ENCODE measurements at places on chromosomes 7 and 10. TPM values are rescaled to one million over a fixed set of nuclear protein-coding genes. Genes with fewer than 3 reads are reported as not detected.

- peaks cover 11% of the 10 kb centered on the region for H3K36me3 ChIP-seq
- no peak overlapping the region for H3K27ac ChIP-seq
- H3K27me3 ChIP-seq: peaks cover 78% of the 10 kb centered on the region
- peaks cover 21% of the 10 kb centered on the region for H3K4me1 ChIP-seq
Observed at GRCh38 chr7:20794676-20795075, 8.0 kb upstream of the SP8 start.

GRCh38 chr10:70585578-70586169 lies 16.9 kb downstream of the PRF1 start:
- H3K4me3 ChIP-seq: no peak overlapping the region
- no peaks in the 10 kb centered on the region for H3K36me3 ChIP-seq
- no peak for DNase-seq

DNA sequence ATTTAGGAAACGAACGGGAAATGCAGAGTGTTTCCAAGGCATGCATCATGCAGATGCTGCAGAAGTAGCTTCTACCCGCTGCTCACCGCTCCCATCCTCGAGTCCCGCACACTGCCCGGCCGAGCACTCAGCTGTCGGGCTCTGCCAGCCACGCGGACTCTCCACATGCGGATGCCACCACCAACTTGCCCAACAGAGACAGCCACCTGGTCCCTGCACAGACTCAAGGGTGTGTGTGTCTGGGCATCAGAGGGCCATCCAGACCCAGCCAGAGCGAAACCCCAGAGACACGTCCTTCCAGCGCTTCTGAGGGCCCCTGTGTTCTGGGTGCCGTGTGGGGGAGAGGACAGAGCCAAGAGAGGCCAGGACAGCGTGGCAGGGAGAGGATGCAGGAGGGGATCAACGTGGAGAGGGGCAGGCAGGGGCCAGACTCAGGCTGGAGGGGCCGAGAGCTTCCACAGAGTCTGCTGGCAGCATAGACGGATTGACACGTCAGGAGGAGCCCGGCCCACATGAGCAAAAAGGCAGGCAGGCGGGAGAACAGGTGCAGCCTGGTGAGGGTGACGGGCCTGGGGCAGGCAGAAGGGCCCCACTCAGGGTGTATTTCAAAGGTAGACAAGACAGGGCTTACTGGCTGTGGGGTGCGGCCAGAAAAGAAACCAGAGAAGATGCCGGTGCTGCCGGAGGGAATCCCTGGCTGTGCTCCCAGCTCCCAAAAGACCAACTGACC lies 18.3 kb downstream of the GPER1 start:
- H3K27ac ChIP-seq: no peak overlapping the region
- no peaks in the 10 kb centered on the region for H3K36me3 ChIP-seq
- no peak overlapping the region for H3K4me3 ChIP-seq
- no peaks in the 10 kb centered on the region for H3K27me3 ChIP-seq
- H3K4me1 ChIP-seq: peaks cover 16% of the 10 kb centered on the region

GRCh38 chr7:77543910-77544309 lies 6.8 kb downstream of the PTPN12 start:
- peaks cover 30% of the 10 kb centered on the region for H3K4me1 ChIP-seq
- H3K4me3 ChIP-seq: no peak overlapping the region
- no peaks in the 10 kb centered on the region for H3K27me3 ChIP-seq
- DNase-seq: no peak
- no peaks in the 10 kb centered on the region for H3K36me3 ChIP-seq

DNA sequence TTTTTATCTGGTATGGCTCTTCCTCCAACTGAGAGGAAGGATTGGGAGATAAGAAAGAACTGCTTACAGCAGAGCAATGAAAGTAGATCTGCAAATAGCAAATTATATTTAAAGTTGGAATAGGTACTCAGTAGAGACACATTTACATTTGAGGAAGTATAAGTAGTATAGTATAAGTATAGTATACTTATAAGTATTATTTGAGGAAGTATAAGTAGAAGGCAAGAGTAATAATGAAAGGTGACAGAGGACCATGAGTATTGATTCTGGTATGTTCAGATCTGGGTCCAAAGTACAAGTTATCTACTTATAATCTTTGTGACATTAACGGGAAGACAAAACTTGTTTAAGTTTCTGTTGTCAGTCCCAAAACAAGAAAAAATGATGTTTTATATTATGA lies 527.6 kb upstream of the SORCS1 start:
- no peak for DNase-seq
- H3K27ac ChIP-seq: no peak overlapping the region
- no peaks in the 10 kb centered on the region for H3K27me3 ChIP-seq
- no peak overlapping the region for H3K4me3 ChIP-seq
- no peaks in the 10 kb centered on the region for H3K4me1 ChIP-seq
- H3K36me3 ChIP-seq: no peaks in the 10 kb centered on the region

GRCh38 chr7:107782374-107782773 lies 20.6 kb downstream of the SLC26A3 start:
- H3K4me1 ChIP-seq: peaks cover 15% of the 10 kb centered on the region
- no peaks in the 10 kb centered on the region for H3K36me3 ChIP-seq
- no peak overlapping the region for H3K27ac ChIP-seq
- no peak for DNase-seq
- H3K4me3 ChIP-seq: no peak overlapping the region
- H3K27me3 ChIP-seq: peaks cover 4% of the 10 kb centered on the region

- DNase-seq: no peak
- no peaks in the 10 kb centered on the region for H3K27me3 ChIP-seq
- no peaks in the 10 kb centered on the region for H3K4me1 ChIP-seq
- H3K27ac ChIP-seq: no peak overlapping the region
- H3K36me3 ChIP-seq: no peaks in the 10 kb centered on the region
Observed at GRCh38 chr7:83849131-83849530, 200.2 kb upstream of the SEMA3E start.

- DNase-seq: no peak
- no peaks in the 10 kb centered on the region for H3K36me3 ChIP-seq
- H3K27ac ChIP-seq: no peak overlapping the region
- peaks cover 23% of the 10 kb centered on the region for H3K4me1 ChIP-seq
Observed at GRCh38 chr10:60490013-60490412, 100.3 kb upstream of the ANK3 start.

- H3K27ac ChIP-seq: peak overlapping the region; percentile 69
- no peak for DNase-seq
Observed at GRCh38 chr10:14534152-14534551, 203.4 kb upstream of the FRMD4A start.

GRCh38 chr10:132865171-132865631 lies 77.2 kb downstream of the CFAP46 start:
- DNase-seq: no peak
- H3K4me3 ChIP-seq: no peak overlapping the region
- H3K4me1 ChIP-seq: peaks cover 6% of the 10 kb centered on the region
- no peak overlapping the region for H3K27ac ChIP-seq

DNA sequence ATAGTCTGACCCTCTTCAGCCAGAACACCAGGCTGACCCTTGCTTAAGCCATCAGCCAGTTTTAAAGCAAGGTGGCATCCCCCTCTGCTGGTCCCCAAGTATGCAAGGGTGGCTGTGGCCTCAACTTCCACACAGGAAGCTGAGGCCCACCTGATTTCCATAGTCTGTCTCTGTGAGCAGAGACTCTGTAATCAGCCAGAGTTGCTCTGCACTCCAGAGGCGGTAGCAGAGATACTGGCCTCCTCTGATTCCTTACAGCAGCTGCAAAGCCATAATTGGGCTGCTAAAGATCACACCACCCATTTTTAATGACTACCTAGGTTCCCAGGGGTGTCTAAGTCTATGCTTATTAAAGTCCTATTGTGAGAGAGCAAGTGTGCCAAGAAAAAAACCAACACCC lies 1.8 kb downstream of the PDAP1 start:
- H3K4me3 ChIP-seq: peak overlapping the region; percentile 44
- H3K4me1 ChIP-seq: peaks cover 37% of the 10 kb centered on the region
- peak overlapping the region; percentile 99 for H3K27ac ChIP-seq
- peaks cover 33% of the 10 kb centered on the region for H3K36me3 ChIP-seq

DNA sequence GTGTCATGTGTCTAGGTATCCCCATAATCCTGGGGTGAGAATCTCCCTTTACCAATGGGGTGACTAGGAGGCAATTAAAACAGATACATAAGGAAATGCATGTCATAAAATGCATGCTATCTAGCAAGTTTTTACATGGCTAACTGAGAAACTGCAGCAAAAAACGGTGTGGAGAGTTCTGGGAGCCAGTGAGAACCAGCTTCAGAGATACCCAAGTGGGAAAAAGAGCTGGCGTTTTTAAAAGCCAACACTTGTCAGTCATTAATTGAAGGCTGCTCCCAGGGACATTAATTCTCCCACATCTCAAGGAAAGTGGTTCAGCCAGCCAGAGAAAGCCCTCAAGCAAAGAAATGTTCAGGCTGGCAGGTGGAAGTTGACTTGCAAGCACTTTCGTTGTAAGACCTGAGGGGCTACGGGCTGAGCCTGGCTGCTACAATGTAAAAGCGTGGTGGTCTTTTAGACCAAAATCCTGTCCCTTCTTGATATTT lies 28.1 kb downstream of the ST8SIA6 start:
- no peaks in the 10 kb centered on the region for H3K27me3 ChIP-seq
- H3K4me3 ChIP-seq: no peak overlapping the region
- peaks cover 71% of the 10 kb centered on the region for H3K4me1 ChIP-seq

DNA sequence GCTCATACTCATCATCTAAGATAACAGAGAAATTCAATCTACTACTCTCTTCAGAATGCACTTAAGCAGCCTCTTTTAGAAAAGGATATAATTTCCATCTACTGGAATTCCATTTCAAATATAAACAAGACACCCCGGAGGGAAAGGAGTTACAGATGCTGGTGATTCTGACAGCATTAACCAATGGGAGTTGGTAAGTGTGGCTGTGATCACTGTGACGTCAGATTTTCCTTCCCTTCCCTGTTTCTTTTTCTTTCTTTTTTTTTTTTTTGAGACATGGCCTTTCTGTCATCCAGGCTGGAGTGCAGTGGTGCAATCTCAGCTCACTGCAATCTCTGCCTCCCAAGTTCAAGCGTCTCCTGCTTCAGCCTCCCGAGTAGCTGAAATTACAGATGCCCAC lies 106.6 kb downstream of the ACTR3B start:
- H3K27me3 ChIP-seq: no peaks in the 10 kb centered on the region
- peaks cover 2% of the 10 kb centered on the region for H3K36me3 ChIP-seq
- no peak overlapping the region for H3K4me3 ChIP-seq
- H3K27ac ChIP-seq: no peak overlapping the region

GRCh38 chr7:92767437-92767836 lies 68.9 kb downstream of the CDK6 start:
- no peak for DNase-seq
- H3K36me3 ChIP-seq: peaks cover 39% of the 10 kb centered on the region
- H3K4me3 ChIP-seq: no peak overlapping the region
- no peaks in the 10 kb centered on the region for H3K27me3 ChIP-seq
- H3K27ac ChIP-seq: peak overlapping the region; percentile 83

DNA sequence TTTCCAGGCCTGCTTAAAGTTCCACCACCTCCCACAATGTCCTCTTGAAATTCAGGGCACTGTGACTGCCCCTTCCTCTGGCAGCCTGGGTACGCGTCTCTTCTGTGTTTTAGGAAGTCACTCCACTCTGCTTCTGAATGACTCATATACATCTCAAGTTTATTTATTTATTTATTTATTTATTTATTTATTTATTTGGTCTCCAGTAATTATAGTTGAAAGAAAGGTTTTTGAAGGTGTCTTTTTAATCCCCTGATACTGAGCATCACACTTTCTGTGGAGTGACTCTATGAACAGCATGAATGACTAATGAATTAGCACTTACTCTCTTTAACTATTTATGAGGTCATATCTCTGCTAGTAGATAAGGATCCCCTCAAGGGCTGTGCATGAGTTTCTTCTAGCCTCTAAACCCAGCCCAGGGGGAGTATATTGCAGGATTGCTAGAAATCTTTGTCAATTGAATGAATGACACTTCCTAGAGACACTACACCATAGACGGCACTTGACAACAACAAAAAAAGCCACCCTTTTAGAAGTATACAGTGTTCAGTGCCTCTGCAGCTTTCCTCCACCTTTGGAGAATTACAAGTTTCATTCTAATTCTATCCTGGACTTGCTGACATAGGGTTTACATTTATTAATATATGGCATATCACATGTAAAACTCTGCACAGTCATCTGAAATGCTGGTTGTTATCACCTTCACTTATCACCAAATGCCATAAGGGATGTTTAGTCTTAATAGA lies 2.1 kb downstream of the MACC1 start:
- H3K36me3 ChIP-seq: no peaks in the 10 kb centered on the region
- H3K27ac ChIP-seq: no peak overlapping the region
- no peak for DNase-seq
- no peak overlapping the region for H3K4me3 ChIP-seq

DNA sequence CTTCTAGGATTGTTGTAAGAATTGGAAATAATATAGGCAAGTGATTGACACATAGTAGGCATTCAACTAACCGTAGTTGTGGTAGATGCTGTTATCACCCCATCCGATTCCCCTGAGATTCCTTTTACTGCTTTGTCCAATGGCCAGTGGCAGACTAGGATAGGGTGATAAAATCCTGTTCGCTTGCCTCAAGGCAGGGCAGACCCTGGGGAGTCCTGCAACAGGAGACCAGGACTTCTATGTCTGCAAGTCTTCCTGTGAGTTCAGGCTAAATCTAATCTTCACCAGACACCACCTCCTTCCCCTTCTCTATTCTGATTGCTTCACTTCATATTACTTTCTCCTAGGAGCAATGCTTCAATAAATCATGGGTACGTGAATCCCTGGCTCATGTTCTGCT lies 42.8 kb upstream of the CREB5 start:
- peaks cover 10% of the 10 kb centered on the region for H3K27me3 ChIP-seq
- no peaks in the 10 kb centered on the region for H3K4me1 ChIP-seq
- H3K4me3 ChIP-seq: no peak overlapping the region
- H3K36me3 ChIP-seq: no peaks in the 10 kb centered on the region
- no peak overlapping the region for H3K27ac ChIP-seq
- no peak for DNase-seq

DNA sequence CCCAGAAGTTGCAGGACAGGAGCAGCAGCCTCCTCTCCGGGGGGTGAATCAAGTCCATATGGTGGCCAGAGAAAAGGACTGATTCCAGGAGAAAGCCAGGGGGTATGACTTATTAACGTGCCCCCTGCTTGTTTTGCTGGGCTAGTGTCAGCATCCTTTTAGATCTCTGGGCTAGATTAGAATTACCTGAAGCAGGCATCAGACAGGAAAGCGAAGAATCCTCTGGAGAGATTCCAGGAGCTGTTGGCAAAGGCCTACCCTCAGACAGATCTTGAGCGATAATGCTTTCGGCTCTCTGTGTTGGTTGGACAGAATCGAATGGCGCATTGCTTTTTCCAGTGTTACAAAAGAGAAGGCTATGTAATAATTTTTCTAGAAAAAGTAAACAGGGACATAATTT lies 164.0 kb upstream of the GLI3 start:
- H3K27me3 ChIP-seq: no peaks in the 10 kb centered on the region
- no peaks in the 10 kb centered on the region for H3K4me1 ChIP-seq
- DNase-seq: no peak
- no peak overlapping the region for H3K4me3 ChIP-seq

PPIA gene
- 3,158 TPM for total RNA-seq

STEAP1B gene
- total RNA-seq: not detected

HMX3 gene
- total RNA-seq: 0.24 TPM

SFTPA1 gene
- not detected for total RNA-seq

STK17A gene
- 58.2 TPM for total RNA-seq

CFAP46 gene
- not detected for total RNA-seq

TMEM72 gene
- not detected for total RNA-seq
